ENCODE measurements at places on chromosomes 5 and 9.
A peak's percentile ranks its signal among the peaks of the same experiment; 100 is the strongest.

DNA sequence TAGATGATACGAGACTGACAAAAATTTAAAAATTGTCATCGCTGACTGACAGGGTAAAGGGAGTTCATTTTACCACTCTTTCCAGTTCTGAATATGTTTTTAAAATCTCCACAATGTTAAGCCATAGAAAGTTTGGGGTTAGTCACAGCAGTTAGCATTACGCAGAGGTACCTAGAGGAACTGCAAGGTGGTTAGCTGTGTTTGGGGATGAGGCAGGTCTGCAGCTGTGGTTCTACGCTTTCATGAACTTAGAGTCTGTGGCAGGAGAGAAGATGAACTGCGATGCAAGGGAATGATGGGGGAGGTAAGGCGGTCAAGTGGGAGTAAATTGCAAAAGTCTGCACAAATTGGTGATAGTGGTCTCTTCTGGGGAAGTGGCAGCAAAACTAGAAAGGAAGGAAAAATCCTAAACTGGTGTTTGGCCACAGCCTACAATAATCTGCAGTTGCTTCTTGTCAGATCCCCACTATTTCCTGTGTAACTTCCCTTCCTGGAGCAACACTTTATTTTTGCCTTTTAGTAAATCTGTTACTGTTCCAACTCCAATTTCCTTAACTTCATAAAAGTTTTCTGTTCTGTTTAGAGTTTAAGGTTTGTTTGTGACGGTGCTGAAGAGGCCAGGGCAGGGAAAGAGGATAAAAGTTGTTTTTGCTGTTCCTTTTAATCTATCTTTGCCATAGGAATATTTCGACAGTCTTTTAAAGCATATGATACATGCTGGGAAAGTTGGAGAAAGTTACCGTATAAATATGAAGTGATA, 38.6 kb upstream of the SNX2 start:
- DNase-seq: no peak

- peak; percentile 94 for DNase-seq
Measured at GRCh38 chr9:94912700-94913249, 186.3 kb downstream of the AOPEP start.

- no peak for DNase-seq
Measured at GRCh38 chr5:35213608-35214007, 16.7 kb downstream of the PRLR start.

DNA sequence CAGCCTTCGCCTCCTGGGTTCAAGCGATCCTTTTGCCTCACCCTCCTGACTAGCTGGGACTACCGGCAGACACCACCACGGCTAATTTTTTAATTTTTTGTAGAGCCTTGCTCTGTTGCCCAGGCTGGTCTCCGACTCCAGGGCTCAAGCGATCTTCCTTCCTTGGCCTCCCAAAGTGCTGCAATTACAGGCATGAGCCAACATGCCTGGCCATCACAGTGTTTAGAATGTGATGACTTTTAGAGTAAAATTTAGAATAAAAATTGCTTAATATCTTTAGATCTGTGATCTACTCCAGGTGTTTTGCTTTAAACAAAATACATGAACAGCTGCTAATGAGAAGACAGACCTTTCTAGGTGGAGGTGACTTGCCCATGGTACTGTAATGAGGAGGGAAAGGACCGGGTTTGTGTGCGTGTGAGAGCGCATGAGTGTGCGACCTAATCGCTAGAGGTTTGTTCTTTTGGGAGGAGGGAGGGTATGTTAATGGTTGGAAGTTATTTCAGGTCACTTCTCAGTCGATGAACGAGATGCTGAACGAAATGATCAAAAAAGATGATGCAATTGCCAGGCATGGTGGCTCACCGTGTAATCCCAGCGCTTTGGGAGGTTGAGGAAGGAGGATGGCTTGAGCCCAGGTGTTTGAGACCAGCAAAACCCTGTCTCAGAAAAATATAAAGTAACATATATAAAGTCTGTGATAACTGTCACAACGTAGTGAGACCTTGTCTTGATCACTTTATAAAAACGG, 2.0 kb downstream of the CNOT6 start:
- DNase-seq: no peak

DNA sequence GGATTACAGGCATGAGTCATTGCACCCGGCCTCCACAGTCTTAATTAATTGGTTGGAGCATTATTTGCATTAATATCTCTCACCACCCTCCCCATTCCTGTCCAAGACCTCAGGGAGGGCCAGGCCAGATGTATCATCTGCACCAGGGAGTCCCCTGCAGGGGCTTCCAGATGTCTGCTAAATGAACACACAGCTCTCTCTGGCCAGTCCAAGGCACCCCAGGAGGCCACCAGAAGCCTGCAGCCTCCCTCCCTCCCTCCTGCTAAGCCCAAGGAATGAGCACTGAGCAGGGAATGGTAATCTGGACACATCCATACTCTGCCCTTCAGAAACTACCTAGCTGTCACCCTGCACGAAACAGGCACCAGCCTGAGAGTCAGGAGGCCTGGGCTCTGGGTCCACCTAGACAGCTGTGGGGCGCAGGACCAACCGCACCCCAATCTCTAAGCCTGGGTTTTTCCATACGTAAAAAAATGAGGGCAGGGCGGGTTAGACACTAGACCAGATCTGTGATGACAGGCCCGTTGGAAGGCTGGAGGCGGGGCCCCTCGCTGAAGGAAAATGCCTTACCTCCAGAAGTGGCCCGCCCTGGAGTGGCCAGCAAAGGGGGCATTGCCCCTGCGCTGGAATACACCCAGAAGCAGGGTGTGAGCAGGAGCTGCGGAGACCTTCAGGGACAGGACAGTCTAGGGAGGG, 8.3 kb downstream of the CIZ1 start:
- peak; percentile 28 for DNase-seq

GRCh38 chr9:120569556-120569955, 10.4 kb downstream of the CDK5RAP2 start:
- DNase-seq: no peak

GRCh38 chr9:127694890-127695720, 11.7 kb upstream of the CFAP157 start:
- peak; percentile 50 for DNase-seq

GRCh38 chr9:90991953-90992352, 190.3 kb downstream of the SYK start:
- DNase-seq: peak; percentile 65

DNA sequence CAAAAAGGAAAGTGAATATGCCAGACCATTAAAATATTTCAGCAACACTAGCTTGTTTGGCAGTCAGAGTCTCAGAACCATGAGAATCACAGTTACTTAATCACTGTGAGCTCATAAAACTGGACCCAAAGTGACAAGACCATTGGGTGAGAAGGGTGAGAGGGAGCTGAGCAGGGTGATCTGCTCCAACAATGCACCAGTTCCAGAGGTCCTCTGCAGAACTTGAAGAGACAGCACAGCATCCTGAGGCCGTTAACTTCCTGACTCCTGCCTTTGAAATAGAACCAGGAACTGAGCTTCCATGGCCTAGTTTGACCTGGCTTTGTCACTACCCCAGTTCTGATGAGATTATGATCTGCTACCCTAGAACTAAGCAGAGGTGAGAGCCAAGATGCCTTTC, 57.4 kb downstream of the NFIB start:
- DNase-seq: no peak

GRCh38 chr9:108666240-108666784, 189.5 kb downstream of the ACTL7B start:
- peak; percentile 36 for DNase-seq

GRCh38 chr9:3962971-3963642, 336.8 kb downstream of the GLIS3 start:
- peak; percentile 88 for DNase-seq

- DNase-seq: no peak
Measured at GRCh38 chr5:38483805-38484398, 72.5 kb downstream of the LIFR start.

GRCh38 chr9:122402874-122403273, 32.0 kb downstream of the PTGS1 start:
- DNase-seq: peak; percentile 50

GRCh38 chr5:144203750-144204596, 33.3 kb downstream of the KCTD16 start:
- peak; percentile 68 for DNase-seq

- DNase-seq: peak; percentile 18
Measured at GRCh38 chr5:168147568-168148360, 143.7 kb upstream of the WWC1 start.
